ENCODE measurements at places on chromosomes 12 and 14.

- DNase-seq = no peak
Observed at GRCh38 chr12:4064008-4064407, 190.8 kb upstream of the PARP11 start.

GRCh38 chr14:65432361-65432948, 19.9 kb downstream of the FUT8 start:
- no peak for DNase-seq

DNA sequence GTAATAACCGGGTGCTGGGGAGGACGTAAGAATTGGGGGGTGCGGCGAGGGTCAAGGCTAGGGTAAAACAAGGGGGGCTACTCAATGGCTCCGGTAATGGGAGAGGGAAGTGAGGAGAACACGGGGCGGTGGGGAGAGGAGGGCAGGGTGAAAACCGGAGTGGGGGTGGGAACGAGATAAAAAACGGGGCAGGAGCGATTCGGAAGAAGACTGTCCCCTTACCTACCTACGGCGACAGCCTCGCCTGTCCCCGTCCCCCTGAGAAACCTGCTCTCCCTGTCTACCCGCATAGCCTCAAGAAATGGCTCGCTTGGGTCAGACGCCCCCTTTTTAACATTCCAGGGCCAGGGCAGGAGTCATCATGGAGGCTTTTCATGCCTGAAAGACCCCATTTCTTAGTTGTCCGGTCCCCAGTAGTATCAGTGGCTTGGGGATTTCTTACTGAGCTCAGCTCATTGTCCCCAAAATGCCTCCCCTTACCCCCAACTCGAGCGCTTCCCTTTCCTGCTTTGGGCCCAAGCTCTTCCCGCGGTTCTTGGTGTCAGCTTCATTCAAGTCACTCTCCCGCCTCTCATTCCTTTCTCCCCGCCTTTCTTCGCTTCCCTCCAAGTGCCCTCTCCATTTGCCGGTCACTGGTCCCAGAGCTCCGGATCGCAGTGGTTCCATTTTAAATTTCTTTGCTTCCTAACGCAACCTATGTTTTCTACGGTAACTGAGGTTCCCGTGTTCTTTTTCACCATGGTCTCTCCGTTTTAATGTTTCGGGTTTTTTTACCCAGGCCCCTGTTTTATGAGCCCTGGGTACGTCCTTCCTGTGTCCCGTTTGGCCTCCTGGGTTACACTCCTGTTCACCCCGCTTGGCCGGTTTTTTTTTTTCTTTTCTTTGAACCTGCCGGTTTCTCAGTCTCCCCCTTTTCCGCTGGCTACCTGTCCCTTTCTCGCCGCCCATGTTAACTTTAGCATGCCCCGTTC, 1.2 kb upstream of the WSB2 start:
- no peak for DNase-seq

GRCh38 chr12:38736821-38737220, 168.6 kb downstream of the CPNE8 start:
- DNase-seq = no peak

DNA sequence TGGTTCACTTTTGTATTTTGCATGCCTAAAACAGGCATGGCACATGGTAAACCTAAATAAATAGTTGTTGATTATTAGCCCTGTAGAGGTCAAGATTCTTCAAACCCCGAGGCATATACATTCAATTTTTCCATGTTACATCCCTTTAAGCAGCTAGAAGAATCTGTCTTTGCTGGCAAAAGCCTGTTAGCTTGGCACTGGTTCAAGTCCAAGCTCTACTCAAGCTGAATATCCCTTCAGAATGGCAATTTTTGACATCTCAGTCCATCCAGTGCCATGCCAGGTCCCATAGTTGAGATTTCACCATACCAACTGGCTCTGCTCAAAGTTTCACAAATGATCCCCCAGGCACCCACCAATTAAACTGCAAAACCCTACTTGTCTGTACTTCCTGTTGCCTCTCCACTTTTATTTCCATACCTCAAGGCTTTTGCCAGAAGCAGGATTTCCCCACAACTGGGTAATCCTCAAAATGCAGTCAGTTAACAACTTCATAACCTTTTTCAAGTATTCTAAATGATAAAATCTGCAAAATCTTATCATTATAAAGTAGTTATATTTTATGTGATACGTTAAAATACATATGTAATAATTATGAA, 9.0 kb upstream of the DCN start:
- DNase-seq = no peak

DNA sequence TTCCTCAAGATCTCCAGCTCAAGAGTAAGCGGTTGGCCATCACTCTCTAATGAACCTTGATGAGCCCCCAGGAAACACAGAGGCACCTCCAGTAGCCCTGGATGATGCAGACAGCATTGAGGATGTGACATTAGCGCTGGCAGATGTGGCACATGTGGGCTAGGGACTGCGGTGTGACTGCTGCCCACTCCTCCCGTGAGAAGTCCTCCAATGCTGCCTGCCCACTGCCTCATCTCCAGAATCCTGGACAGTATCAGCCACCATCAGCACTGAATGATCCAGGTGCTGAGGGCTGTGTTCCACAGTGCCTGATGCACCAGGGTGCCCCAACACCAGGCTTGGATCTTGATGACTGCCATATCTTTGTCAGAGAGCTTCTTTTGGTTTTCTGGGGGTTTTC, 412.6 kb downstream of the TMEM117 start:
- DNase-seq = no peak

GRCh38 chr14:28461389-28461788, 305.2 kb upstream of the FOXG1 start:
- no peak for DNase-seq

DNA sequence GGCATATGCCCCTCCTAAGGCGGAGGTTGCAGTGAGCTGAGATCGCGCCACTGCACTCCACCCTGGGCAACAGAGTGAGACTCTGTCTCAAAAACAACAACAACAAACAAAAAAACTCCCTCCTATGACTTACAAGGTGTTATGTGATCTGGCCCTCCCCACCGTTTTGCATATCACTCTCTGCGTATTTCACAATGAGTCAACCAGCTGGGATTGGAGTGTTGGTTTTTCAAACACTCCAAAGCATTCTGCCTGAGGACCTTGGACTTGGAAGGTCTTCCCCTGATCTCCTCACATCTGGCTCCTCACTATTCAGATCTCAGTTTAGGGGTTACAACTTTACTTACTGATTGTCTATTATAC, 14.0 kb downstream of the MANSC1 start:
- no peak for DNase-seq

GRCh38 chr12:27573972-27574371, 50.0 kb downstream of the PPFIBP1 start:
- no peak for DNase-seq

GRCh38 chr12:115030017-115030416, 346.0 kb upstream of the TBX3 start:
- no peak for DNase-seq

Data from stimulated activated CD8-positive, alpha-beta memory T cell treated with anti-CD3 and anti-CD28 coated beads, Interleukin-7, amount 100 ng/mL, for 24 hours (primary cell).